Esophagus squamous epithelium (tissue), 5 donors: ENCODE measurements at places on chromosomes 7 and 10. TPM values are rescaled to one million over a fixed set of nuclear protein-coding genes. Genes with fewer than 3 reads are reported as not detected.

Gene CALCR
- total RNA-seq = not detected

Gene TMEM26
- total RNA-seq = 0.38 TPM

Gene GRK5
- 18.9 TPM for total RNA-seq

Gene GARIN1A
- 0.35 TPM for total RNA-seq

Gene MMD2
- not detected for total RNA-seq

Gene GPR15LG
- total RNA-seq = 352 TPM

Gene EVX1
- not detected for total RNA-seq

Gene HOXA9
- 0.57 TPM for total RNA-seq

Gene C7orf57
- 2.3 TPM for total RNA-seq

Gene DYDC2
- total RNA-seq = not detected

Gene PI4K2A
- total RNA-seq = 29.3 TPM

Gene FOXL3
- total RNA-seq = not detected

Gene HKDC1
- 1.5 TPM for total RNA-seq

Gene MSMB
- total RNA-seq = not detected

Gene GHRHR
- not detected for total RNA-seq

Gene WDR86
- total RNA-seq = 4.6 TPM

Gene MXI1
- 28.4 TPM for total RNA-seq

Gene KCP
- total RNA-seq = 1.5 TPM

Gene CALHM3
- total RNA-seq = not detected

Gene ACSM6
- not detected for total RNA-seq

Gene RASSF4
- 7.4 TPM for total RNA-seq

Gene AKR1E2
- 1.7 TPM for total RNA-seq

Gene TMEM184A
- total RNA-seq = 138 TPM

Gene COL17A1
- 183 TPM for total RNA-seq

Gene TMEM130
- total RNA-seq = not detected

Gene CYTH3
- 13.2 TPM for total RNA-seq

Gene TRIM50
- 0.19 TPM for total RNA-seq

Gene FRMPD2
- not detected for total RNA-seq

Gene SFTPD
- total RNA-seq = 0.88 TPM

Gene ZNF862
- total RNA-seq = 10.6 TPM

Gene AOC1
- total RNA-seq = 4.4 TPM

Gene SFMBT2
- total RNA-seq = 0.72 TPM

Gene C7orf33
- total RNA-seq = not detected

Gene HOXA7
- total RNA-seq = 0.47 TPM

Gene ATAD1
- total RNA-seq = 30.1 TPM

Gene FKBP6
- not detected for total RNA-seq

Gene AKR1C1
- total RNA-seq = 232 TPM

Gene CYP2C8
- 0.19 TPM for total RNA-seq

Gene BTAF1
- 52.8 TPM for total RNA-seq

Gene TMEM236
- 0.13 TPM for total RNA-seq
